Activated T-cell treated with anti-CD3 and anti-CD28 coated beads, Interleukin-2, amount 50 U/mL, for 24 hours (primary cell): ENCODE measurements at places on chromosomes 7 and 10.

DNA sequence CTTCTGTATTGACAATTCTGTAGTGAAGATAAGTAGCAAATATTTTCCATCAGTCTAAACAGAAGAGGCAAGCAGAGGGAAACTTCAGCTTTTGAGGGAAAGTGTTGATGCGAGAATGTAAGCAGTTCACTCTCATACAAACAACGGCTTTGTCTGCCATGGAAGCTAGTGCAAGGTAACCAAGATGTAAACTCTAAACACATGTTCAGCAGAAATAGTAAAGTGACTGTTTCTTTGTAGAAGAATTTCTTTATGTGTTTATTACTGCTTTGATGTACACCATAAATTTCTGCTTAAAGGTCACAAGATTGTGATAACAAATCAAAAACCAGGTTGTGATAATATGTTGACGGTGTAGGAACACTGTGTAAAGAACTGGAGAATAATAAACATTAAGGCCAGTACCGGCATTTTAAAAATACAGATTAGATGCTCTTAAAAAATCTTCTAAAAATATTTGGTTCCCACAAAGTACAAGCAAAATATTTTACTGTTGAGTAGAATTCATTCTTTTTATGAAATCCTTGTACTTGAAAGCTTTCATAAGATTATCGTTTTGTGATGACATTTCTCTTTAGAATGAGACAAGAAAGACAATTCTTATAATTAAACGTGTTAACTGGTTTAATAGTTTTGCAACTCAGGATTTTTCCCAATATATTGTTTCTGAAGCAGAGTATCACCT, 34.2 kb downstream of the SEMA3C start:
- no peaks in the 10 kb centered on the region for H3K36me3 ChIP-seq
- no peak overlapping the region for H3K27ac ChIP-seq
- no peak overlapping the region for H3K4me3 ChIP-seq
- peaks cover 2% of the 10 kb centered on the region for H3K4me1 ChIP-seq

- no peaks in the 10 kb centered on the region for H3K36me3 ChIP-seq
- no peak overlapping the region for H3K27ac ChIP-seq
- no peaks in the 10 kb centered on the region for H3K27me3 ChIP-seq
- no peak overlapping the region for H3K4me3 ChIP-seq
- no peak for DNase-seq
These were observed 9.0 kb upstream of the CFTR start for GRCh38 chr7:117470777-117471176.

- H3K27me3 ChIP-seq, result no peaks in the 10 kb centered on the region
- DNase-seq, result peak; percentile 90
- peaks cover 43% of the 10 kb centered on the region for H3K36me3 ChIP-seq
- peaks cover 33% of the 10 kb centered on the region for H3K4me1 ChIP-seq
- peak overlapping the region; percentile 93 for H3K4me3 ChIP-seq
- H3K27ac ChIP-seq, result peak overlapping the region; percentile 99
These were observed 775 bp upstream of the SEPTIN7 start for GRCh38 chr7:35799846-35800717.

- no peaks in the 10 kb centered on the region for H3K4me1 ChIP-seq
- no peak for DNase-seq
- no peaks in the 10 kb centered on the region for H3K36me3 ChIP-seq
- H3K4me3 ChIP-seq, result no peak overlapping the region
- no peak overlapping the region for H3K27ac ChIP-seq
These were observed 19.5 kb downstream of the HDAC9 start for GRCh38 chr7:18515067-18515466.

GRCh38 chr7:116779216-116779615, 83.2 kb upstream of the CAPZA2 start:
- DNase-seq, result no peak
- no peaks in the 10 kb centered on the region for H3K36me3 ChIP-seq
- H3K27me3 ChIP-seq, result peaks cover 11% of the 10 kb centered on the region
- H3K4me1 ChIP-seq, result peaks cover 11% of the 10 kb centered on the region
- no peak overlapping the region for H3K27ac ChIP-seq

DNA sequence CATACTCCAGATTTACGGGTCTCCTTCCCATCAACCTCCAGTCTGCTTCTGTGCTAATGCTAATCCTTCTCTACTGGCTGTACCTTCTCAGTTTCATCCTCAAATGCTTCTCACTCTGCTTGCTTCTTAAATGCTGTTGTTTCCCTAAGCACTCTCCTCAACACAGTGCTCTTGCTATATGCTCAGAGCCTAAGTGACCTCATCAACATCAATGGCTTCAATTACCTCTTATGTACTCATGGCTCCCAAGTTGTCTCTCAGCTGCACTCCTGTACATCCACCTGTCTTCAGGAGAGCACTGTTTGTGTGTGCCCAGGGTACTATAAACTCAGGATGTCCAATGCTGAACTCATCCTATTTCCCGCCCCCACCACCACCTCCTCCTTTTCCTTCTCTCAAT, 22.5 kb downstream of the ELAPOR2 start:
- no peak for DNase-seq
- no peaks in the 10 kb centered on the region for H3K27me3 ChIP-seq
- H3K36me3 ChIP-seq, result peaks cover 2% of the 10 kb centered on the region
- H3K27ac ChIP-seq, result no peak overlapping the region

- H3K27ac ChIP-seq, result no peak overlapping the region
- peaks cover 47% of the 10 kb centered on the region for H3K27me3 ChIP-seq
These were observed 304.5 kb upstream of the NFE2L3 start for GRCh38 chr7:25847336-25848070.

DNA sequence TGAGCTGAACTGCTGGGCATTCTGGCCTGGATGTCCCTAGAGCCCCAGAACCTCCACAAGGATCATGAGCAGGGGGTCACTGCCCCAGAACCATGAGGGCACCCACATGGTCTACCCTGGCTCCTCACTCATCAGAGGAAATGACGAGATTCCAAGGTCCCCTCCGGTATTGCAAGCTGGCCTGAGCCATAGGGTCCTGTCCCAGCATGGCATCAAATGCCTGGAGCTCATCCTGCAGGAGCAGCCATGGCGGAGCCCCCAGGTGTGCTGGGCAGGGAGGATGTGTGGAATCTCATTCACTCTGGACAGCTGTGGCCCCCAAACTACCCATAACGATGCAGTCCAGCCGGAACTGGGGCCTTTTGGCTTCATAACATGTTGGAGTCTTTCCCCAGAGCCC, 66.6 kb upstream of the ANTXRL start:
- peaks cover 8% of the 10 kb centered on the region for H3K4me1 ChIP-seq
- H3K27me3 ChIP-seq, result no peaks in the 10 kb centered on the region
- no peak overlapping the region for H3K27ac ChIP-seq
- H3K36me3 ChIP-seq, result peaks cover 20% of the 10 kb centered on the region

- peaks cover 76% of the 10 kb centered on the region for H3K27me3 ChIP-seq
- no peak overlapping the region for H3K27ac ChIP-seq
- H3K4me1 ChIP-seq, result peaks cover 18% of the 10 kb centered on the region
- no peak for DNase-seq
- no peaks in the 10 kb centered on the region for H3K36me3 ChIP-seq
These were observed 16.5 kb downstream of the CNPY1 start for GRCh38 chr7:155529845-155530244.

DNA sequence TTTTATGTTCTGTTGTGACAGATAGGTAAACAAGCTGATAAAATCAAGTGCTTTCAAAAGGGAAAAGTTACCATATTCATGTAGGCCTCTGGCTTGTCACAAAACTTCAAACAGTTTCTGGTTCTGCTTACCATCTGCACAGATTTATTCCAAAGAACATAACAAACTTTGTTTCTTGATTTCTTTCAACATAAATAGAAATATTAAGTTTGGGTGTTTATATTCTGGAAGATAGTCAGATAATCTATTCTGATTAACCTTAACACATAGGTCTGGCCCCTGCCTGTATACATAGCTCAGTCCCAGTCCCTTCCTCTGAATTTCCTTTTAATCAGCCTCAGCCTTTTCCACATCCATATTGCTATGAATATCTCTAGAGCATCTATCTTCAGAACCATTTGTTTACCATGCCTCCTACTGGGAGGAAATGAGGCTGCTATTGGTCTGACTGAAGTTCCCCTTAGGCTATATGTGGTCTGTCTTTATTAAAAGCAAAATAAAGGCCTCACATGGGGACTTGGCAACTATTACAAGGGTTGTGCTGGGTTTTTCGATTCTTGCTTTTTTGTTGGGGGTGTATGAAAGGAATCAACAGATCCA, 319.0 kb downstream of the HPSE2 start:
- no peak for DNase-seq
- no peaks in the 10 kb centered on the region for H3K36me3 ChIP-seq
- H3K4me1 ChIP-seq, result no peaks in the 10 kb centered on the region
- H3K27me3 ChIP-seq, result no peaks in the 10 kb centered on the region

DNA sequence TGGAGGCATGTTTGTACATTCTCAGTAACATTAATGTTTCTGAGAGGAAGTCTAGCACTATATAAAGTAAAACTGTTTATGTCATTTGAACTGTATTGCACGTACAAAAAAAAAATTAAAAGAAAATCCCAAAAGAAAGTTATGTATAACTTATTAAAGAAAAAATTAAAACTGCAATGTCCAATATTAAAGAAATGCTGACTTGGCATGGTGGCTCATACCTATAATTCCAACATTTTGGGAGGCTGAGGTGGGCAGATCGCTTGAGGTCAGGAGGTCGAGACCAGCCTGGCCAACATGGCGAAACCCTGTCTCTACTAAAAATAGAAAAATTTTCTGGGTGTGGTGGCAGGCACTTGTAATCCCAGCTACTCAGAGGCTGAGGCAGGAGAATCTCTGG, 178.7 kb upstream of the VIPR2 start:
- H3K4me3 ChIP-seq, result no peak overlapping the region
- H3K4me1 ChIP-seq, result no peaks in the 10 kb centered on the region
- peaks cover 27% of the 10 kb centered on the region for H3K27me3 ChIP-seq
- H3K36me3 ChIP-seq, result no peaks in the 10 kb centered on the region

- H3K27ac ChIP-seq, result no peak overlapping the region
- DNase-seq, result no peak
- H3K36me3 ChIP-seq, result no peaks in the 10 kb centered on the region
- H3K4me1 ChIP-seq, result peaks cover 7% of the 10 kb centered on the region
These were observed 32.0 kb downstream of the SRRM3 start for GRCh38 chr7:76233538-76234281.

DNA sequence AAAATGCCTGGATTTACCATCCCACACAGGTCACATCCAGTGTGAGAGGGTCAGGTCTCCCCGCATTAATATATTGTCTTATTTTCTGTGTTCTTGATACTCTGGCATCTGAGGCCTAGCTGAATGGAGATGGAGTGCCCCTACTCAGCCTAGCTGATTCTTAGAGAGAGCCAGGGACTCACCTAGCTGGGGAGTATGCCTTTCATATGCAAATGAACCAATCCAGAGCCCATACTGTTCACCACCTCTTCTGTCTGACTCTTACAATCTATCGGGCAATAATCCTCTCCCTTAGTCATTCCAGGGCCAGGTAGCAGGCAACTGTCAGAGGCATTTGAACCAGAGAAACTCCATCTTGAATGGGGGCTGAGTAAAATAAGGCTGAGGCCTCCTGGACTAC, 46.3 kb downstream of the LBX1 start:
- no peaks in the 10 kb centered on the region for H3K36me3 ChIP-seq
- H3K4me3 ChIP-seq, result no peak overlapping the region
- H3K27me3 ChIP-seq, result peaks cover 37% of the 10 kb centered on the region
- no peak overlapping the region for H3K27ac ChIP-seq

- H3K36me3 ChIP-seq, result no peaks in the 10 kb centered on the region
- peaks cover 4% of the 10 kb centered on the region for H3K4me1 ChIP-seq
- H3K27me3 ChIP-seq, result no peaks in the 10 kb centered on the region
- no peak overlapping the region for H3K4me3 ChIP-seq
- H3K27ac ChIP-seq, result no peak overlapping the region
- peak; percentile 87 for DNase-seq
These were observed 7.8 kb upstream of the TRIM56 start for GRCh38 chr7:101077303-101078086.

DNA sequence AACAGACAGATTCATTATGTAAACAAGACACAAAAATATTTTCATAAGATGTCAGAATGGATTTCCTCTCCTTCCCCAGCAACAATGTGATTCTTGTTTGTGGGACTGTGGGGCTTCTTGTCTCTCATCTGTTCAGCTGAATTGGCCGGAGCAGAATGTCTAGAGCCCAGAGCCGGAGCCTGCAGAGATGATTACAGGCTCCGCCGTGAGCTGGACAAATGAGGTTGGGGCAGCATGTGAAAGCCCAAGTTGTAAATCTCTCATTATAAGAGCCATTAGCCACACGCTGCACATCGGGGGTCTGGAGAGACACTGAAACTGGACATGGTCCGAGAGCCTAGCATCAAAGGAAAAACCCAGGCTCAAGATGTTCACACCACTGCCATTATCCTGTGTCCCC, 137.0 kb upstream of the ADAM12 start:
- H3K27ac ChIP-seq, result no peak overlapping the region
- no peak for DNase-seq
- H3K27me3 ChIP-seq, result no peaks in the 10 kb centered on the region
- no peaks in the 10 kb centered on the region for H3K36me3 ChIP-seq
- no peak overlapping the region for H3K4me3 ChIP-seq

DNA sequence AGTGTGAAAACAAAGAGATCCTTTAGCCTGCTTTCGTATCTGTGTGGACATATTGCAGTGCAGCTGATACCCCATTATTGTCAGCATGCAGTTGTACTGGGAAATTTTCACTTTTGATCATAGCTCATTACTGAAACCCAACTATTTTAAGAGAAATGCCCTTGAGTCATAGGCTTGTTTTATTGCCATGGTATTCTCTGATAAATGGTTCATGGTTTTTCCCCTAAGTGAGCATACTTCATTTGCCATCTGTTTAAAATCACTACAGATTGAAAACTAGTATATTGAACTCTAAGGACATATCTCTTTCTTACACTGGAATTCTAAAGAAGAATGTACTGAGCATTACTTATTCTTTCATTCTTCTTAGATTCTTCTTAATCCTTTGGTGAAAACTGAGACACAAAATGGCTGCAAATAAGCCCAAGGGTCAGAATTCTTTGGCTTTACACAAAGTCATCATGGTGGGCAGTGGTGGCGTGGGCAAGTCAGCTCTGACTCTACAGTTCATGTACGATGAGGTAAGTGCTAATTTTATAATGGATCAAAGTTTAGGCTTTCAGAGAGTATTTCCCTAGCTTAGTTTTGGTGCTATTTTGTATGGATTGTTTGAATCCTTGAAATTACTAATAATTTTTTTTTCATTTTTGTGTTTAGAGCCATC, 63.0 kb downstream of the RALA start:
- H3K27me3 ChIP-seq, result no peaks in the 10 kb centered on the region
- DNase-seq, result no peak
- peaks cover 46% of the 10 kb centered on the region for H3K36me3 ChIP-seq
- H3K27ac ChIP-seq, result peak overlapping the region; percentile 86
- H3K4me1 ChIP-seq, result peaks cover 69% of the 10 kb centered on the region

GRCh38 chr7:111836592-111836991, 274.3 kb upstream of the IMMP2L start:
- H3K4me1 ChIP-seq, result peaks cover 3% of the 10 kb centered on the region
- H3K36me3 ChIP-seq, result no peaks in the 10 kb centered on the region
- DNase-seq, result no peak
- no peak overlapping the region for H3K4me3 ChIP-seq
- no peaks in the 10 kb centered on the region for H3K27me3 ChIP-seq
- H3K27ac ChIP-seq, result no peak overlapping the region

GRCh38 chr10:5930272-5930671, 40.2 kb downstream of the FBH1 start:
- H3K4me1 ChIP-seq, result no peaks in the 10 kb centered on the region
- no peak for DNase-seq
- peaks cover 88% of the 10 kb centered on the region for H3K36me3 ChIP-seq
- no peak overlapping the region for H3K27ac ChIP-seq
